ENCODE measurements at places on chromosomes 13 and 19.

DNA sequence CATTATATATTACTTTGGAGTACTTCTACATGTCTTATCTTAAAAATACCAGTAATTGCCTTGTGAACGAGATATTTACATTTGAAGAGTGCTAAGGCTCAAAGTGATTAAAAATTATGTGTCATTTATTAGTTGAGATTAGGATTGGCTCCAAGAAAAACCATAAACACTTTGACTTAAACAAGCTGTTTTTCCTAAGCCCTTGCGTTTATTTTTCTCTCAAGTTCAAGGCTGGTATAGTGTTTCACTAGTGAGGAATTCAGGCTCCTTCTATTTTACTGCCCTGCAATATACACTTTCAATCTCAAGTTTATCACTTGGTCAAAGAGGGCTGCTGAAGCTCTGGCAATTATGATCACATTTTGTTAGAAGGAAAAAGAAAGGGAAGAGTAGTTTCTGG is 49.9 kb downstream of the UFM1 start:
- no peak for DNase-seq

GRCh38 chr19:43105496-43105895 is 23.0 kb upstream of the PSG2 start:
- no peak for DNase-seq

DNA sequence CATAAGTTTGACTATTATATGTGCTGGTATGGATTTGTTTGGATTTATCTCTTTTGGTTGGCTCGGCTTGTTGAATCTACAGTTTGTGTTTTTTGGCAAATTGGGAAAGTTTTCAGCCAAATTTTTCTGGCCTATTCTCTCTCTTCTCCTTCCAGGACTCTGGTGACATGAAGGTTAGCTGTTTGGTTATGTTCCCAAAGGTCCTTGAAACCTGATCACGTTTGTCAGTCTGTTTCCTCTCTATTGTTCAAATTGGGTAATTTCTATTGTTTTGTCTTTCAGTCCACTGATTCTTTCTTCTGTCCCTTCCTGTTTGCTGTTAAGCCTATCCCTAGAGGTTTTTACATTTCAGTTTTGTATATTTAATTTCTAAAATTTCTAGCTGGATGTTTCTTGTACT is 81.5 kb upstream of the SHISA2 start:
- DNase-seq = no peak

- DNase-seq = no peak
Observed at GRCh38 chr13:114102521-114103288, 29.7 kb downstream of the RASA3 start.

DNA sequence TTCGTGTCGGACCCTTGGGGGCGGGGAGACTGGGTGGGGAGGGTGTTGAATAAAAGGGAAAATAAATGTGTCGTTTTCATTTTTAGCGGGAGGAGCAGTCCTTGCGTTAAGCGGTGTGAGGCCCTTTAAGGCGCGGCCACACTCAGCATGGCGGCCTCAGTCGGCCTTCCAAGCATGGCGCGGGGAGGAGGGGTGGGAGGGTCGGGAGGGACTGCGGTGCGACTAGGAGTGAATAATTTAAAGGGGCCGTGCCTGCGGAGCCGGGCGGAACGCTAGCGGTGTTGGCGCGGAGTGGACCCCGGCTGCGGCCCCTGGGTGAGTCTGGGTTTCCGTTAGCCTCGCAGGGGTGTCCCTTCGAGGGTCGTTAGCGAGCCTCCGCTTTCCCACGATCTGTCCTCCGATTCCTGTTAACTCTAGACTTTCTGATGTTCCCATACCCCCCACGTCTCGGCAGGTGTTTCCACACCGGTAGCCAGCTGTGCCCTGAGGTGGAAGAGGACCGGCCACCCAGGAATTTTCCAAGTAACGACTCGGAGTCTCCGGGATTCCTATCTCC is 1.5 kb upstream of the PNPLA6 start:
- peak; percentile 81 for DNase-seq

DNA sequence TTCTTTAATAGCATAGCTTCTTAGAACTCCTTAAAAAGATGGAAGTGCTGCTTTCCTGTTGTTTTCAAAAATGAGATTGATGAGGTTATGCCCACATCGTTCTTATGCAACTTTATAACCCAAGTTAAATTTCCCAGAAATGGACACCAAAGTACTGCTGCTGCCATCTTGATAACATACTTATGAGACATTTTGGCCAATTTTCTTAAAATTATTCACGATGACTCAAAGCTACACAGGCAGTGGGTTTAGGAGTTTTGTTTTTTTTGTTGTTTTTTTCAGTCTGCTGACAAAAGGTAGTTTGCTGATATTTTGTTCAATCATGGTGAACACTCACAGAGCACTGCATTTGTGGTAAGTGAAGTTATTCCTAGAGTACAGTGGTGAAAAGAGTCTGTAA is 54.9 kb upstream of the RFC3 start:
- no peak for DNase-seq

DNA sequence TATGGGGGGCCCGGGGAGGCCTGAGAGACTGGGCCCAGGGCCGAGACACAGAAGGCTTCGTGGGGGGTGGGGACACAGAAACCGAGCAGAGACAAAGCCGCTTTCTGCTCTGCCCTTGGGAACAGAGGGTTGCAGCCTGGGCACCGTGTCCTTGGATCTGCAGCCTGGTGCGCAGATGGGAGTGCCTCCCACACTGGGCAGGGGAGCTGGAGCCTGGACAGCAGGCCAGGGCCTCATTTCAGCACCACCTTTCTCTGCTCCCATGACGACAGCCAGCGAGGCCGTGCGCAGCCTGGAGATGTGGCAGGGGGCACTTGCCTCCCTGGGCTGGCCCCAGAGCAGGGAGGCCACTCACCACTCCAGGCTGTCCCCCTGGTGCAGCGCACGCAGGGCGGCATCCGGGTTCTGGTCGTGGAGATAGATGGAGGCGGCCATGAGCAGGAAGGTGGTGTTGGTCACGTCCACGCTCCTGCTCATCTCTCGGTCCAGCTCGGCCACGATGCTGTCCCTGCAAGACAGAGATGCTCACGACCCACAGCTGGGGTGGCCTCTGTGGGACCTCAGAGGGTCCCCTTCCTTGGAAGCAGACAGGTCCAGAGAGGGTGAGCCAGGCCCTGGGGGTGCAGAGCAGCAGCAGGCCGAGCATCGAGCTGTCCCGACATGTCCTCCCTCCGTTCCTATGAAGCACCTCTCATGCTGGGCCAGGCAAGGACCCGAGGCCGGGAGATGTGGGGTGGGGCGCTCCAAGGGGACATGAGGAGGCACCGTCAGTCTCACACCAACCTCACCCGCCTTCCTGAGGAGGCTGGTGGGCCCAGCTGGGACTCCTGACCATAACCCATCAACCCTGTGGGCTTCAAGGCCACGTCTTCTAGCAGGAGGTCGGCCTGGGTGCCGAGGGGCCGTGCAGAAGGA is 10.9 kb upstream of the CERS1 start:
- no peak for DNase-seq

DNA sequence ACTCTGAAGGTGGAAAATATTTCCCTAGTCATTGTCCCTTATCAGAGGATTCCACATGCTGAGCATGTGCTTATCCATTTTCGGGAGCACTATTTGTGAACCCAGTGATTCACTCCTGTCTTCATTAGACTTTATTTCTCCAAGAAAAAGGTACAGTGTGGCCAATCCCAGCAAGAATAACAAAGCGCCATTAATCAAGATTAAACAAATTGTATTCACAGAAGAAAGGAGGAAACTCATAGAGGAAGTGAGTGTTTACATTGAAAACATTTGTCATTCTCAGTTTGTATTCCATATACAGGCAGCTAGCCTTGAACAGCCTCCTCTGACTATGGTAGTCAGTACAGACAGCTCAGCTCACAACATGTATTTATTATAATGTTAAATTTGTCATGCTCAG is 1669.9 kb upstream of the SPRY2 start:
- no peak for DNase-seq

DNA sequence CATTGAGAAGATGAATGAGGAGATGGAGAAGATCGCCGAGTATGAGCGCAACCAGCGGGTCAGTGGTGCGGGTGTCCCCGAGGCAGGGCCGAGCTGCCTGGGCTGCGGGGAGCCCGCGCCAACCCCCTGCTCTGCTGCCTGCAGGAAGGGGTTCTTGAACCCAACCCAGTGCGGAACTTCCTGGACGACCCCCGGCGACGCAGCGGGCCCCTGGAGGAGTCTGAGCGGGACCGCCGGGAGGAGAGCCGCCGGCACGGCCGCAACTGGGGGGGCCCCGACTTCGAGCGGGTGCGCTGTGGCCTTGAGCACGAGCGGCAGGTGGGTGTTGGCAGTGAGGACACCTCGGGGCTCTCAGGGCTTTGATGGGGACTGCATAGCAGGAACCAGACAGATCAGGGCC is 8.3 kb downstream of the CCDC9 start:
- no peak for DNase-seq

DNA sequence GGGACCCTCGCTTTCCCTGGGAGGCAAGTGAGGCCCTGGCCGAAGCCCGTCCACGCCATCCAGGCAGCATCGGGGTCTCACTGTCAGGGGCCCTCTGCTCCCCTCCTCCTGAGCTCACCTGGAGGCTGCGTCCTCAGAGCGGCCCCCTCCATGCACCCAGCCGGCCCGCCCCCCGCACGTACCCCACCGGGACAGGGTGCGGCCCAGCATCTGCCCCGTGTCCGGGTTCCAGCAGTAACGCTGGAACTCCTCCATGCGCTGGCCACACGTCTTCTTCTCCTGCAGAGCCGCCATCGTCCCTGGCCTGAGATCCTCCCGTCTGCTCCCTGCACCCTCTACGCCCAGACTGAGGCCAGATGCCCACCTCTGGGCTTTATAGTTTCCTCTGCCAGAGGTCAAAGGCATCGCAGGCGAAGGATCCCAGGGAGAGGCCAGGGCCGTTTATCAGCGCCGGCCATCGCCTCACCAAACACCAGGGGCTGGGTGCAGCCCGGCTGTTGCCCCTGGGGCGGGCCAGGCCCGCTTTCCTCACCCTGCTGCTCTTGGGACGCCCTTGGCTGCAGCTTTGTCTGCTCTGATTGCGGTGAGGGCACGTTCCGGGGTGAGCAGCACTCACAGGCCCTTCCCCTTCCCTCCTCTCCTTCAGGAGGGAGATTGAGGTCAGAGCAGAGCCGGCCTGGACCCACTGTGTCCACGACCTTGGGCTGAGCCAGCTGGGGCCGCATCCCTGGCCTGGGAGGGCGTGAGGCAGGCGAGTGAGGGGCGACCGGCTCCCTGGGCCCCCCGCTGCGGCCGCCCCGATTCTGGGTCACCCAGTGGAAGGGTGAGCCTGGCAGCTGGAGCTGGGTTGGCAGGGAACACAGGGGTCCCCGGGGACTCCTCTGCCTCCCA is at the start of gene ATP4B:
Gene ATP4B (minus strand): TSS at position 348 of the 891 bp plus-strand sequence. CDS start 54 bp downstream, at position 294.
- no peak for DNase-seq

DNA sequence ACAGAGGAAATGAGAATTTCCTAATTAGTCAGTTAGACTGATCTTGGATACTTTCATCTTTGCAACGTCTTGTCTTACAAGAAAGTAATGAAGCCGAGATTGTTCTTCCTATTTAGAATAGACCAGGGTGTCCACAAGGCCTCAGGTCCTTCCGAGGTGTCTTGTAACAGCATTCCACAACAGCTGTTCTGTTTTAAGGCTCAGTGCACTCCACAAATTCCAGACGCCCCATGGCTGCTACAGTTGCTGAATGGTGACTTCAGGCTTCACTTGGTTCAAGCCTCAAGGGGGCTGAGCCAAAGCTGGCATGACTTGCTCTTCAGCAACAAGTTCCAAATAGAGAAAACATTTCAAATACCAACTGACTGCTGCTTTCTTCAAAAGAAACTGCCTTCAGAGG is 143.4 kb downstream of the SHISA2 start:
- DNase-seq = no peak

DNA sequence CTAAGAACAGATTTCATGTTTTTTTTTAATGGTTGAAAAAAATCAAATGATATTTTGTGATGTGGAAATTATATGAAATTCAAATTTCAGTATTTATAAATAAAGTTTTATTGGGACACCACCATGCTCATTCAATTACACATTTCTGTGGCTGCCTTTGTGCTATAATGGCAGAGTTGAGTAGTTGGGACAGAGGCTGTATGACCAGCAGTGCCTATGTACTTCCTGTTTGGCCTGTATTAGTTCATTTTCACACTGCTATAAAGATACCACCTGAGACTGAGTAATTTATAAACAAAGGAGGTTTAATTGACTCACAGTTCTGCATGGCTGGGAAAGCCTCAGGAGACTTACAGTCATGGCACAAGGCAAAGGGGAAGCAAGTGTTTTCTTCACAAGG is 33.6 kb downstream of the AKAP11 start:
- DNase-seq = no peak

- DNase-seq = no peak
Observed at GRCh38 chr13:21846605-21847004, 175.7 kb downstream of the FGF9 start.

GRCh38 chr19:869245-870177 is 10.0 kb downstream of the CFD start:
- DNase-seq = no peak

DNA sequence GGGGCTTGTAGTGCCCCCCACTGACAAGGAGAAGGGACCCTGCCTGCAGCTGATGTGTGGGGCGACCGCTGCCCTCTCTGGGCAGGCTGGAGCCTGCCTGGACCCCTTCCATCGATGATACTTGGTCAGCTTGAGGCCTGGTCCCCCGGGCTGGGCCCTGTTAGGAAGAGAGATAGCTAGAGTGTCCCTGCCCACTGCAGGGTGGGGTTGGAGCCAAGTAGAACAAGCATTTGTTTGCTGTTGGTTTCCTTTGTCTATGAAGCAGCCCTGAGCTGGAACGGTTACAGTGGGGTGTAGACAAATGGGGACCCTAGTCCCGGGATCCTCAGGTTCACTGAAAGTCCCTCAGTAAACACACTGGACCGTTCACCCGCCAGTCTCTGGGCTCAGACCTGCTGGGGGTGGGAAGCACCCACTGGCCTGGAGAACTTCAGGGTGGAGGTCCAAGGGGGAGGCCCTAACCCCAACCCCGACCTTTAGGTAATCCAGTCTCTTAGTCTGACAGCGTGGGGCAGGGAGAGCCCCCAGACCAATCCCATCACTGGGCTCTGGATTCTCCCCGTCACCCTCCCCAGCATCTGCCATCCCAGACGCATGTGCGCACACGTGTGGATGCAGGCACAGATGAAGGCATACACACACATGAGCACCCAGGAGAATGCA is 204.8 kb upstream of the ZNF536 start:
- DNase-seq = no peak

DNA sequence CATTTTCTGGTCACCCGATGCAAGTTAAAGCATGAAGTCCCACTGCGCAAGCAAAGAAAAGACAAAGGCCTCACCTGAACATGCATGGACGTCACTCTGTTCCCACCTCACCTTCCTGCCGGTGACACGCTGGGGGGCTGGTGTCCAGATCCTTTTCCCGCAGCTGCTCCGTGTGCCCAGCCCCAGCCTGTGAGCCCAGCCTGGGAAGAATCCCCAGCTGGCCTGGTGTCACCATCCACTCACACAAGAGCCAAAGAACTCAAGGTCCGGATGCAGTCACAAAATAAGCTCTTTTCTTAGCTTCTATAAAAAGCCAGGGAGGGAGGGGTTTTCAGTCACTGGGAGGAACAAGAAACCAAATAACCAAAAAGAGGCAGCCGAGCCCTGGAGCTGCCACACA is 249.9 kb downstream of the COL4A1 start:
- no peak for DNase-seq

Data from NCI-H1436 (cell line).